Kasumi-1 (cell line): ENCODE measurements at places on chromosomes 13 and 19.

- DNase-seq, result no peak
These were observed 615.4 kb upstream of the MIR17HG start for GRCh38 chr13:90732049-90732448.

- no peak for DNase-seq
These were observed 329 bp upstream of the ZNF439 start for GRCh38 chr19:11848200-11848593.

- DNase-seq, result no peak
These were observed 556.1 kb downstream of the EFNB2 start for GRCh38 chr13:105979131-105980011.

DNA sequence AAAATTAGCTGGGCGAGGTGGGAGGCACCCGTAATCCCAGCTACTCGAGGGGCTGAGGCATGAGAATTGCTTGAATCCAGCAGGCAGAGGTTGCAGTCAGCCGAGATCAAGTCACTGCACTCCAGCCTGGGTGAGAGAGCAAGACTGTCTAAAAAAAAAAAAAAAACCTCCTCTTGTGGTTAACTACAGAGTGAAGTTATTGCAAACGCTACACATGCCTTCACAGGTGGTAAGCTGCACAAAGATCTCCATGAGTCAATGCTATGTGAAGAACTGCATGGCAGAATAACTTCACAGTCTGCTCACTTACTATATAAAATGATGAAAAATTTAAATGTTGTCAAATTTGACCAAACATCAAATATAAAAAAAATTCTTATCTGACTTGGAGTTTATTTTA, 436.8 kb downstream of the FGF14 start:
- DNase-seq, result no peak

- DNase-seq, result no peak
These were observed 179.6 kb upstream of the HTR2A start for GRCh38 chr13:47076500-47076899.

DNA sequence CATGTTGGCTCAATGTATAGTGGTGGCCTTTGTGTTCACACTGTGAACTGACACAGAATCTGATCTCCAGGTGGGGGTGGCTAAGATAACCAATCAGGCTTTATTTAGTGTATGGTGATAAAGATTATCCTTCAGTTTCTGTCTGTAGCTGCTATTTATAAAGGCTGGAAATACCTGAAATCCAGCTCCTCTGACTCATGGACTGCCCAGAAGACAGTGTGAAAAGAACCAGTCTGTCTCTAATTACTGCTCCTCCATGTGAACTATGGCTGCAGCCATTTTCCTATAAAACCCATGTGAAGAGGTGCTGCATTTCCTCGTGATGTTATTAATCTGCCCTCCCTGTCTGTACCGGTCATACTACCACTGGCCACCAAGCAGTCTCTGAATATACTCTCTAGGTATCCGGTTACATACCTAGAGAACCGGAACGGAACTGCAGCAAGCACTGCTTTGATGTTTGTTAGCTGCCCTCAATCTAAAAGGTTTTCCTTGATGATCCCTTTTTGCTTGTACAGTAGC, 238.0 kb downstream of the LHFPL6 start:
- DNase-seq, result no peak

GRCh38 chr19:12969292-12969988, at the start of gene DAND5:
Gene DAND5 (plus strand): TSS chr19:12969576. CDS start chr19:12969661, 85 bp downstream.
- DNase-seq, result no peak

GRCh38 chr13:45592758-45593157, 22.8 kb downstream of the ERICH6B start:
- DNase-seq, result no peak

DNA sequence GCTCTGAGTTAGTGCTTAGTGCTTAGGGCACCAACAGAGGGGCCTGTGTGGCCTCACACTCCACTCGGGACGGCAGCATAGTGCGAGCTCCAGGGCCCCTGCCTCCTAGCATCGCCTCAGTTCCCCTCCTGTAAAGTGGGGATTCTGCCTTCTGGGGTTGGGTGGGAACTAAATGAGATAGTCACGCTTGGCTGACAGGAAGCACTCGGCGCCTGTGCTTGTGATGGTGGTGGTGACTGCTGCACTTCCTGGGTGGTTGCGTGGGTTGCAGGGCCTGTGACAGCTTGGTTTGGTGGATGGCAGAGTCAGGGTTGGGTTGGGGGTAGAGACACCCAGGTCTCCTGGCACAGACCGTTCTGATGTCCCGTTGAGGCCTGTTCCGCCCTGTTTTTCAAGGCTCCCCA, 7.7 kb downstream of the PLEKHF1 start:
- DNase-seq, result peak; percentile 12

DNA sequence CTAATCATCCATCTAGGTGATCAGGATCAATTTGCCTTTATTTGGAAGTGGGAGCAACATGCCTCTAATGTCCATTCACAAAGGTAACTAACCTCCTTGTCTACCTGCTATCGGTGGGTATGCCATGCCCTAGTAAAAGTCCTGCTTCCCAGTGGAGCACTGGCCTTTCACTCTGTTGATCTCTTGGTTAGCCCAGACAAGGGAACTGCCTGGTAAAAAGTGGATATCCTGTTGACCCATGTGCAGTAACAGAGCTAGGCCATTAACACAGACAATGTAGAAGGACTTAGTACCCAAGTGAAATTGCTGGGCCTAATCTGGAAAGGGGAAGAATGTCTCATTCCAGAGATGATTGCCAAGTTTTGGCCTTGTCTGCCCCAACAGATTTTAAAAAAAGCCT, 171.5 kb upstream of the CSNK1A1L start:
- DNase-seq, result no peak

DNA sequence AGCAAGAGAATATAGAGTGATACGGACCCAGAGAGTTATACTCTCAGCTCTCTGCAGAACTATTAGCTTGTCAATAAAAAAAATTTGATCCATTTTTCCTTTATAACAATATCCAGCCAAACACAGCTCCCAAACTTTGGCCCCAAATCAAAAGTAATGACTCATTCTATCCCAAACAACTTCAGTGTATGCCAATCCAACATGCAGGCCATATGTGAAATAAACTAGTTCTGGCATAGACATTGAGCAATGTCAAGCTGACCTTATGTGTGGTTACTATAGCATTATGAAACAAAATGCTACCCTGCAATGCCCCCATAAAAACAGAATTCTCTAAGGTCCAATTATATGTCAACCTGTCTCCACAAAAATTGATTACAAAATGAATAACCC, 209.5 kb downstream of the DNAJC15 start:
- no peak for DNase-seq

DNA sequence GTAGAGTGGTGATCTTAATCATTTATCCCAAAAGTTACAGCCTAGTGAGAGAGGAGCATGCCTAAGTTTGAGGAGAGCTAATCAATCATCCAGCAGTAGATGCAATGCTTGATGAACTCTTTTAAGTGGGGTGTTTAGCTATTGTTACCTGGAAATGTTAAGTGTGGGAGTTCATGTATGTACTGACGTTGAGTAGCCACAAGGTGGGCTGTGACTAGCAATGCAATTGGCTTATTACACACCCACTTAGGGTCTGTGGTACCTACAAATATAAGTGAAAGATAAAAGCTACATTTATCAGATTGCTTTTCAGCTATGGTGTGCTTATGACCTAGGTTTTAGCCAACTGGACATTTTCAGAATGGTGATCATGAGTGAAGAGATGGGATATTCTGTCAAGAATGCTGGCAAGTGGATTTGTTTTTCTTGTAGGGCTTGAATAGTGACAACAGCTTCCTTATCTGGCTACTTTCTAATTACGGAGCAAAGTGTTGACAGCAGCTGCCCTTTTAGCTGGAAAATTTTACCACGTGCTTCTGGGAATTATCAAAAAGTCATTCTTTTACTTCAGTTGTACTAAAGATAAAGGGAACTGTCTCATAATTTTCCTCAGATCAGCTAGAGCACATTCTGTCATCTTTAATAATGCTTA, 170.6 kb downstream of the POSTN start:
- no peak for DNase-seq

DNA sequence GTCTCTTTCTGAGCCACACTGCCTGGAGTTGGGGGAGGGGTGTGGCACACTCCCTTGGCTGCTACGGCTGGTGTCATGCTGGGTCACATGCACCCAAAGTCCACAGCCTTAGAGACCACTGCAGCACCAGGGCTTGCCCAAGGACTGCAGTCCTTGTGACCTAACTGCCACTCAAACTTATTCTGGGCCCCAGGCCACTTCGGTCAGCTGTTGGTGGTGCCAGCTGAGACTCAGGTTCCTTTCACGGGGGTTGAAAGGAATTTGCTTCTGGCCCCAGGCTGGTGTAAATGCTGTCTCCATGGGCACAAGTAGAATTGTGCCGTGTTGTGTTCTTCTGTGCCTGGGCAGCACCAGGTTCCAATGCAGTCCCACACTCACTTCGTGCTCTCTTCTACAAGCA, 9.5 kb upstream of the VN1R1 start:
- DNase-seq, result no peak

DNA sequence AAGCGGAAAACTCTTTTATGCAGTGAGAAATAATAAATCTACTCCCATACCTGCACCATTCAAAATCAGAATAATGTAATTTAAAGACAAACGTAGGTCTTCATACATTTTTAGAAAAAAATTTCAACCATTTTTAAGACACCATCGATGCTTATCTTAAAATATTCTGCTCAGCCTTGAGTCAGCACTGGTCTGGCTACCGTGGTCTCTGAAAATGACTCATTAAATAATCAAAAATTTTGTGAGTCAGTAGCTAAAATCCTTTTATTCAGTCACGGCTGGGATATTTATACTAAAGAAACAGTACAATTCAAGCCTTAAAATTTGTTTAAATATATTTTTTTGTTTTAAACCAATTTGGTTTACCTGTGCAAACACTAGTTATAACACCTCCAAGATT, 2862.8 kb upstream of the PCDH20 start:
- no peak for DNase-seq

DNA sequence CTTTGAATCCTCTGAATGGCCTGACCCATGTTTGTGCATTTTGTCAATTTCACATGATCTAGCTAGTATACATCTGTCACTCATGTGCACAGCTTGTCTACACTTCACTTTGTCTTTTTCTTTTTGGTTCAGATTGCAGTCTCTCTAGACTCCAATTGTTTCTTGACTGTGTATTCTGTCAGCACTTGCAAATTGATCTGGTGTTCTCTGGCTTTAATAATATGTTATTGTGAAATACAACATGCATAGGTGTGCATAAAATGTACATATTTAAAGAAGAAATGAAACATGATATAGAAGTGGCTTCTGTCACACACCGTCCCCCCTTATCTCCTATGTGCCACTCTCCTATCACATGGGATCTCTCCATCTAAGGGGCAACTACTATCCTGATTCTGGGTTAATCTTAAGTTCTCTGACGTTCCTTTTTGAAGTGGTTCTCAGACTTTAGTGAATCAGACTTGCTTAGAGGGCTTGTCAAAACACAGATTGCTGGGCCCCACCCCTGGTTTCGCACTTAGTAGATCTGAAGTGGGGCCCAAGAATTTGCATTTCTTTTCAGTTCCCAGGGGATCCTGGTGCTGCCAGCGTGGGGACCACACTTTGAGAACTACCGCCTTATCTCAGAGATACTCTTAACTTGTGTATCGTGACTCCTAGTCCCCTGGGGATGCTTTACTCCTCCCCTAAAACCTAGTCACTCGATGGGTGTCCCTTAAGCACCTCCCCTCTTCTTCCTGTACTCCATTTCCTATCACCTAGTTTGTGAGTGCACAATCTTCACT, 5.8 kb downstream of the KRTDAP start:
- DNase-seq, result no peak
